ENCODE measurements at places on chromosomes 3 and 15. TPM values are rescaled to one million over a fixed set of nuclear protein-coding genes. Genes with fewer than 3 reads are reported as not detected.

DNA sequence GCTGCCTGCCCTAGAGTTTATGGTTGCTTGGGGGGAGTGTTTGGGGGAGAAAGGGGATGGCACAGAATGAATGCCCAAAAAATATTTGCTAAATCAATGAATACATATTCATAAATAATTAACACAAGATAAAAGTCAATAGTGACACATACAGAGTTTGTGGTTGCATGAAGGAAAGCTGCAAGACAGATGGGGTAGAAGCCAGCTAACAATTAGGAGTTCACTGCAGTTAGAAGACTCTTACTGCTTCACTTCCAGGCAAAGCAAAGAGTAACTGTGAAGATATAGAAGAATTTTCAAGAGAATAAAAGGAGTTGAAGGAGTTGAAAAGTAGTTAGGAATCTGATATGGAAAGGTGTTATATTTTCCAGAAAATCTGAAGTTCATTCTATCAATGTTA is 72.4 kb downstream of the ZNF280D start:
- H3K4me1 ChIP-seq = no peaks in the 10 kb centered on the region
- no peak overlapping the region for H3K4me3 ChIP-seq
- H3K27ac ChIP-seq = no peak overlapping the region
- peaks cover 48% of the 10 kb centered on the region for H3K36me3 ChIP-seq
- H3K27me3 ChIP-seq = no peaks in the 10 kb centered on the region

GRCh38 chr3:162658003-162658402 is 1161.4 kb downstream of the OTOL1 start:
- no peak overlapping the region for H3K27ac ChIP-seq
- no peaks in the 10 kb centered on the region for H3K36me3 ChIP-seq
- no peak for DNase-seq
- H3K27me3 ChIP-seq = no peaks in the 10 kb centered on the region

- no peaks in the 10 kb centered on the region for H3K36me3 ChIP-seq
- no peak overlapping the region for H3K27ac ChIP-seq
- H3K4me3 ChIP-seq = no peak overlapping the region
- no peak for DNase-seq
Observed at GRCh38 chr3:32261545-32261944, 23.1 kb downstream of the CMTM8 start.

DNA sequence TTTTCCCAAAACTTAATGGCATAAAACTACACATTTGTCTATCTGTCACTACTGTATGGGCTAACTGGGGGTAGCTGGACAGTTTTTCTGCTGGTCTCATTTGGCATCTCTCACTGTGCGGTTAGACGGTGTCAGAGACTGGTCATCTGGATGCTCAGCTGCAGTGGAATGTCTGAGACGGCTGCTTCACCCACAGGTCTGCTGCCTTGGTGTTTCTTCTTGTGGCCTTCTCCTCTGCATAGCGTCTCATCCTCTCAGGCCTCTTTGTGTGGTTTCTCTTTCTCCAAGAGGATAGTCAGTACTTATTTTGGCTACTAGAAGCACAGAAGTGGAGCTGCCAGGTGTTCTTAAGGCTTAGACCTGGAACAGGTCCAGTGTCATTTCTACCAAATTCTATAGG is 35.9 kb upstream of the GOLGA6L9 start:
- H3K4me1 ChIP-seq = no peaks in the 10 kb centered on the region
- H3K36me3 ChIP-seq = no peaks in the 10 kb centered on the region
- no peak overlapping the region for H3K4me3 ChIP-seq

DNA sequence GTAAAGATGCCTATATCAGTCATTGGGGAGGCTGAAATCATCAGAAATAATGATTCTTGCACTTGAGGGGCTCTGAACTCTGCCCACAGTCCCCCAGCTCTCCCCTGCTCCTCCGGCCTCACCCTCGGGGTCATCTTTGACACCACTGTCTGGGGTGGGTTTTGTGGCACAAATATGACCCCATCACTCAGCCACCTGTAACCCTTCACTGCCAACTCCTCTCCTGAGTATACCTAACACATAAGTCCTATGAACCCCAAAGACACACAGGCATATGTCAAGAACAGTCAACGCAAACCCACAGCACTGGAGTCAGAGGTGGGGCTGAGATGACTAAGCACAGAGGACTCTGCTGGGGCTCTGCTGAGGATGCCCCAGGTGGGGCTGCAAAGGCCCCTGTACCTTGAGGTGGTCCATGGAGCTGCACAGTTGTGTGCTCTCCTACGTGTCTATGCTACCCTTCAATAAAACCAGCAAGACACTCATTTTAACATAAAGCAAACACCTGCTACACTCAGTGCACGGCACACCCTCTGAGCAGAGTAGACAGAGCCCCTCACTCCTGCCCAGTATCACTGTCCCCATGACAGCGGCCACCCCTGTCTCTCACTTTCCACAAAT is 29.9 kb downstream of the SLC41A3 start:
- no peaks in the 10 kb centered on the region for H3K36me3 ChIP-seq
- no peaks in the 10 kb centered on the region for H3K4me1 ChIP-seq
- no peak overlapping the region for H3K4me3 ChIP-seq
- DNase-seq = peak; percentile 12

GRCh38 chr3:37967260-37967881 is 23.2 kb upstream of the VILL start:
- H3K36me3 ChIP-seq = peaks cover 4% of the 10 kb centered on the region
- peak; percentile 79 for DNase-seq
- H3K4me3 ChIP-seq = no peak overlapping the region
- H3K27me3 ChIP-seq = no peaks in the 10 kb centered on the region
- no peak overlapping the region for H3K27ac ChIP-seq

DNA sequence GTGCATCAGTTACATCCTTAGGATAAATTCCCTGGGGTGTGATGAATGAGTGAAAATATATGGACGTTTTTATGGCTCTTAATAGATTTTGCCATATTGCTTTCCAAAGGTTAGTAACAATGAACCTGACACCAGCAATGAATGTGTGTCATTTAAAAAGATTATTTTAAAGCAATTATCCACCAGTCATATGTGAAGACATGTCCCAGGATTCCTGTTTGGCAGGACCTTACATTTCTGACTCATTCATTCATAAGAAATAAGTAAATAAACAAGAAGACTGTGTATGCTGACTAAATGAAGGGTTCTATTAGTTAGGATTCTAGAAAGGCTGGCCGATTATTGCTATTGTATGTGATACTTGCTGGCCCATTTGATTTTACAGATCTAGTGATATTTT is 201.5 kb downstream of the SOX2 start:
- DNase-seq = no peak
- no peaks in the 10 kb centered on the region for H3K27me3 ChIP-seq
- H3K36me3 ChIP-seq = no peaks in the 10 kb centered on the region
- no peaks in the 10 kb centered on the region for H3K4me1 ChIP-seq

- H3K27ac ChIP-seq = no peak overlapping the region
- H3K36me3 ChIP-seq = no peaks in the 10 kb centered on the region
- no peaks in the 10 kb centered on the region for H3K27me3 ChIP-seq
- no peak overlapping the region for H3K4me3 ChIP-seq
Observed at GRCh38 chr3:186330772-186331460, 31.1 kb downstream of the DGKG start.

- H3K27ac ChIP-seq = no peak overlapping the region
- no peaks in the 10 kb centered on the region for H3K27me3 ChIP-seq
- H3K36me3 ChIP-seq = peaks cover 22% of the 10 kb centered on the region
- H3K4me3 ChIP-seq = no peak overlapping the region
- DNase-seq = no peak
- no peaks in the 10 kb centered on the region for H3K4me1 ChIP-seq
Observed at GRCh38 chr3:20108869-20109268, 68.6 kb downstream of the KAT2B start.

GRCh38 chr3:104106276-104106675 is 1260.4 kb upstream of the ALCAM start:
- H3K4me3 ChIP-seq = no peak overlapping the region
- H3K27ac ChIP-seq = no peak overlapping the region
- H3K36me3 ChIP-seq = no peaks in the 10 kb centered on the region
- DNase-seq = no peak
- no peaks in the 10 kb centered on the region for H3K4me1 ChIP-seq

DNA sequence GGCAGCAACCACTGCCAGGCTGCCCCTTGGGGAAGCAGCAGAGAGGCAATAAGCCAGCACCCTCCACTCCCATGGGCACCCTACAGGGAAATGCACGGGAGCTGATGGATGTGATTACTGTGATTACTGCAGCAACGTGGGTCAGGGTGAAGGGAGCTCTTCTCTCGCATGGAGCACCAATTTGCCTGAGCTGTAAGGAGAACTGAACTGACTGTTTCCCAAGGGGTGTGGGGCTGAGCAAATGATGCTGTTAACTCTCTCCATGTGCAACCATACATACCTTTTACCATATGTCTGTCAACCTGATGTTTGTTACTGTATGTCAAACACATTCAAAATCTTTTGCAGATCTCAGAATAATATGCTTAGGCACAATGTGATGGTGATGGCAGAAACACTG is 680.6 kb downstream of the SQOR start:
- H3K27ac ChIP-seq = no peak overlapping the region
- no peaks in the 10 kb centered on the region for H3K36me3 ChIP-seq
- H3K27me3 ChIP-seq = peaks cover 3% of the 10 kb centered on the region
- H3K4me1 ChIP-seq = no peaks in the 10 kb centered on the region
- no peak overlapping the region for H3K4me3 ChIP-seq

GRCh38 chr15:25087137-25087536 is 132.3 kb downstream of the SNRPN start:
- no peak overlapping the region for H3K27ac ChIP-seq
- H3K27me3 ChIP-seq = no peaks in the 10 kb centered on the region
- no peaks in the 10 kb centered on the region for H3K4me1 ChIP-seq

DNA sequence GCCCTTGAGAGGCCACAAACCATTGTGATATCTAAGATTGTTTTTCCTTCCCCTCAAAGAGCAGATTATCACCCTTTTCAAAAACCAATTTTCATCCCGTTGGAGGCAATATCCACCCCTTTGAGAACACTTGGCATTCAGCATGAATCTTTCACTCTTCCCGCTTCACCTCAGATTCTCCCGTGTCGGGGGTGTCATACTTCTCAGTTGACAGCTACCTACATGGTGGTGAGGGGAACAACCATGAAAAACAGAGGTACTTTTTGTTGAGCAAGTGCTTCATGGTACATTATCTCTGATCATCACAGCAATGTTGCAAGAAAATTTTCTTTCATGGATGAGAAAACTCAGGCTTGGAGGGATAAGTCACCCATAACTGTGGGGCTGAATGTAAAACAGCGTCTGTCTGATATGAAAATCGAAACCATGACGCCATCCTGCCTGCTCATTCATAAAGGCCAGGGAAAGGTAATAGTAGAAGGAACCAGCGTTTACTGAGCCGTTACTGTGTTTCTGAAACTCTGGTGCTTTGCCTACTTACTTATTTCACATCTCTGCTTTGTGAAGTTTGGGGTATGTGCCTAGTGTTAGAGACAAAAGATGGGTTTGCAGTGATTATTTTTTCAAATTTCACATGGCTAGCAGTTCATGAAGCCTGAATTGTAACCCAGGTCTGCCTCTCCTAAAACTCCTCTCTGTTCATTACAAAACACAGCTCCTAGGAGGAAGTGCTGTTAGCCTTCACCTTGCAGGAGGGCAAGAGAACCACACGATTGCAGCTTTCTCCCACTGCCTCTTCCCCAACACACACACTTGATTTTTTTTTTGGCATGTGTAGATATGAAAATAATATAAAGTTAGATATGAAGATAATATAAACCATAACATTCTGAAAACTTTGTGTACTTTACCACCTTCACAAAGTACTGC is 35.4 kb downstream of the SV2B start:
- H3K36me3 ChIP-seq = no peaks in the 10 kb centered on the region
- no peaks in the 10 kb centered on the region for H3K4me1 ChIP-seq
- no peak for DNase-seq

DNA sequence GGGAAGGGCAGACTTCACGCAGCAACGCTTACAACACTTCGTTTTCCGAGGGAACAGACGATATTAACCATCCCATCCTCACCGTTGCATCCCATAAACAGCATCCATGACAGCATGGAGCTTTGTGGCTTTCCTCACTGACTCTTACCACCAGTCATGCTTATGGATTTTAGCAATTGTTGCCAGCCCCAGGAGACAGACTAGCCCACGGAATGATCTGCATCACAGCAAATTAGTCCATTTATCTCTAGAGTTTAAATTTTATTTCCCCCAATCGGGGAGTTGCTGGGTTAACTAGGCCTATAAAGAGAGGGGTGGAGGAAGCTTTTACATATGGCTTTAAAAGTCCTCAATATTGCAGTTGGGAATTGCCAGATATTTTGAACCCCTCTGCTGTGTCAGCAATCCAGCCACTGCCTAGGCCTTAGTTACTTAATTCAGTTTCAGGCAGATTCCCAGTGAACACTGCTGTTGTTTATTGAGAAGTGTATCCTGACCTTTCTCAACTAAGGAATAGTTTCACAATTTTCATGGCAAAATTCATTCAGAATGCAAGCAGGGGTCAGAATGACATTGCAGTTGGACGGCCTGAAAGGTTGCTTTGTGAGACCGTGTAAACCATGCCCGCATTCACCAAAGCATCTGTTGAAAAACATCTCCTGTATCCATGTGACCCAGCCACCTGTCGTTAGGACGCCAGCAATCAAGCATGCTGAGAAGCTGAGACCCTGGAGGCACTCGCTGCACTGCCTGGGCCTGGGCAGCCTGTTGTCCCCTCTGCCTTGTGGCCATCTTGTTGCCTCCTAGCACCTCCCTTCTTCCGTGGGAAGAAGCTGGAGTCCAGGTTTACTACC is 397.4 kb upstream of the TPM1 start:
- no peaks in the 10 kb centered on the region for H3K4me1 ChIP-seq
- no peak overlapping the region for H3K27ac ChIP-seq
- DNase-seq = no peak
- no peaks in the 10 kb centered on the region for H3K27me3 ChIP-seq

DNA sequence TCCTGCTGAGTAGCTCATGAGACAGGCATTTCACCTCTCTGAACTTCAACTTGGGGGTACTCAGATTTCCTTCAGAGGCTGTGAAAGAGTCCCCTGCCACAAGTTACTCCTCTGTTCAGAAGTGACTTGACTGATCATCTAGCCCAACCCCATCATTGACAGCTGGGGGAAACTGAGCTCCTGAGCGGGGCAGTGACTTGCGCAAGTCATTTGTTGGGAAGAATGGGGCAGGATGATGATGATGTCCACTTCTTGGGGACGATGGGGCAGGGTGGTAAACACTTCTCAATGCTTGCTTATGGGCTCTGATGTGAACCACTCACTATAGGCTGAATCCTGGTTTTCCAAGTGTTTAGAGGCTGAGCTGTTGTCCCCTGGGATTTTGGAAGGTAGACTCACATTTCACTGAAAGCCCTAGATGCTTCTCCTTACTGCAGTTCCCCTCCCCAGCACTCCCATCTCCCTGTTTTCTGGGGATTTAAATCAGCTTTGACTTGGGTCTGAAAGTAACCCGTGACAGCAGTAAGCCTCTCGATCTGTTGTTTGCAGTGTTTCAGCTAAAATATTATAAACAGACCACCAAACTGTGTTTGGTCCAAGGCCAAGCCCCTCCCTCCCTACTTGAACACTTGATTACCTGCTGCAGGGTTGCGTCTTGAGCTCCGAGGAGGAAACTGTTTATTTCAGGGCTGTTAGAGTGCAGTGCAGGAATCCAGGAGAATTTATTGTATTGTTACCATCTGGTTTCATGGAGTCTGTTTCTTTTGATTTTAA is 25.1 kb downstream of the SMAD3 start:
- H3K36me3 ChIP-seq = no peaks in the 10 kb centered on the region
- peaks cover 64% of the 10 kb centered on the region for H3K4me1 ChIP-seq
- no peak for DNase-seq
- no peaks in the 10 kb centered on the region for H3K27me3 ChIP-seq
- no peak overlapping the region for H3K27ac ChIP-seq

- peak overlapping the region; percentile 88 for H3K27ac ChIP-seq
- H3K27me3 ChIP-seq = no peaks in the 10 kb centered on the region
- DNase-seq = peak; percentile 79
- peak overlapping the region; percentile 76 for H3K4me3 ChIP-seq
Observed at GRCh38 chr3:14403619-14404155, 1.3 kb downstream of the SLC6A6 start.

MYD88 gene
- total RNA-seq = 70.2 TPM

PAQR5 gene
- 37.9 TPM for total RNA-seq

ATP10A gene
- 31.1 TPM for total RNA-seq

LYZL4 gene
- total RNA-seq = not detected
